ENCODE measurements at places on chromosomes 12 and 14. TPM values are rescaled to one million over a fixed set of nuclear protein-coding genes. Genes with fewer than 3 reads are reported as not detected.
A peak's percentile ranks its signal among the peaks of the same experiment; 100 is the strongest.

The PLEK2 gene
- total RNA-seq: 2.3 TPM

The RGS6 gene
- total RNA-seq: not detected

The TUBA1A gene
- 329 TPM for total RNA-seq

GRCh38 chr12:109753959-109754358 is 40.3 kb downstream of the FAM222A start:
- no peak for DNase-seq

DNA sequence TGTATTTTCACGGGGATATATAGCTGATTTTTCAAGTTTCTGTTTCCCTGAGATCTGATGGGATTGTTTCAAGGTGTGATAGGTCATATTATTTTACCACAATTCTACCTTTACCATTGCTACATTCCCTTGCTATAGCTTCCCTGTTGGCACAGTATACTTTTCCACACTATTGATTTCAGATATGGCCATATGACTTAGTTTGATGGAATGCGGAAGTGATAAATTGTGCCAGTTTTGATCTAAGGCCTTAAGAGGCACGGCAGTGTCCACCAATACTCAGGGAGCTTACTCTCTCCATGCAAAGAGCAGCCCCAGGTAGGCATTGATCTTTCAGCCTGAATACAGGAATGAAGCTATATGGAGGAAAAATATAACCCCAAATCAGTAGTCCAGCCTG is 315.7 kb downstream of the SLC16A7 start:
- DNase-seq: peak; percentile 5

The KRT4 gene
- total RNA-seq: not detected

- no peak for DNase-seq
These were observed 96.3 kb downstream of the ITPK1 start for GRCh38 chr14:93019367-93019843.
